ENCODE measurements at places on chromosomes 6 and 20.

DNA sequence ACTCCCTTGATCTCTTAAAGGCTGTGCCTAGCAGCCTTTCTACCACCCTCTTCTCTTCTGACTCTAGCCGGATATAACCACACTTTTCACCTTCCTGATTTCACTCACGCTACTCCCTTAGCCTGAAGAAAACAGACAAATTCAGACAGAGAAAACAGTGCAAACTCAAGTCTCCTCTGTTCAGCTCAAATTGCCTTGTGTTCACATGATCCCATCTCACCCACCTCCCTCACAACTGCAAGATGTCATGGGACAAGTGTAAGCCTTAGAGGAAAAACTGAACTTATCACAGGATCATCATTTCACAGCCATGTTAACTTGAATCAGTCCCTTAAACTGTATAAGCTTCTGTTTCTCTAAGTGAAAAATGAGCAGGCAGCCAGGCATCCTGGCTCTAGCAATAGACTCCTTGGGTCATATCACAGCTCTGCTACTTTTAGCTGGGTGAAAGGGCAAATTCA, 66.5 kb upstream of the TENT5A start:
- DNase-seq, result no peak

- DNase-seq, result no peak
These were observed 65.3 kb downstream of the KAT14 start for GRCh38 chr20:18202966-18203365.

GRCh38 chr6:129146902-129147301, 264.0 kb downstream of the LAMA2 start:
- DNase-seq, result no peak

GRCh38 chr6:6470123-6470522, 118.4 kb upstream of the LY86 start:
- DNase-seq, result no peak

- no peak for DNase-seq
These were observed 15.1 kb downstream of the SHPRH start for GRCh38 chr6:145948878-145949613.

GRCh38 chr20:10537850-10538480, 102.9 kb downstream of the SLX4IP start:
- DNase-seq, result no peak

DNA sequence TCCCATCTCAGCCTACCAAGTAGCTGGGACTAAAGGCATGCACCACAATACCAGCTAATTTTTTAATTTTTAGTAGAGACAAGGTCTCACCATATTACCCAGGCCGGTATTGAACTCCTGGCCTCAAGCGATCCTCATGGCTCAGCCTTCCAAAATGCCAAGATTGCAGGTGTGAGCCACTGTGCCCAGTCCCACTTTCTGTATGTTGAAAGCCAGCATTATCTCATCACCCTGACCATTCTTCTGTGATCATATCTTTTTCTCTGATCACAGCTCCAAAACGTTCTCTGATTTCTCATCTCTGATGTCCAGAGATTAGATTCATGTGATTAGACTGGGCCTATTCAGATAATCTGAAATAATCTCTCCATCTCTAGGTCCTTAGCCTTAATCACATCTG, 337.7 kb downstream of the TPBG start:
- no peak for DNase-seq

- DNase-seq, result no peak
These were observed 57.7 kb downstream of the RBM38 start for GRCh38 chr20:57448764-57449354.

- DNase-seq, result no peak
These were observed 54.0 kb downstream of the IL22RA2 start for GRCh38 chr6:137119196-137120104.

- no peak for DNase-seq
These were observed 71.2 kb downstream of the PDE7B start for GRCh38 chr6:135922746-135923145.
